NCI-H1092 treated with DMSO at 0.1 percent for 48 hours (cell line): ENCODE measurements at places on chromosomes 12 and 14.

DNA sequence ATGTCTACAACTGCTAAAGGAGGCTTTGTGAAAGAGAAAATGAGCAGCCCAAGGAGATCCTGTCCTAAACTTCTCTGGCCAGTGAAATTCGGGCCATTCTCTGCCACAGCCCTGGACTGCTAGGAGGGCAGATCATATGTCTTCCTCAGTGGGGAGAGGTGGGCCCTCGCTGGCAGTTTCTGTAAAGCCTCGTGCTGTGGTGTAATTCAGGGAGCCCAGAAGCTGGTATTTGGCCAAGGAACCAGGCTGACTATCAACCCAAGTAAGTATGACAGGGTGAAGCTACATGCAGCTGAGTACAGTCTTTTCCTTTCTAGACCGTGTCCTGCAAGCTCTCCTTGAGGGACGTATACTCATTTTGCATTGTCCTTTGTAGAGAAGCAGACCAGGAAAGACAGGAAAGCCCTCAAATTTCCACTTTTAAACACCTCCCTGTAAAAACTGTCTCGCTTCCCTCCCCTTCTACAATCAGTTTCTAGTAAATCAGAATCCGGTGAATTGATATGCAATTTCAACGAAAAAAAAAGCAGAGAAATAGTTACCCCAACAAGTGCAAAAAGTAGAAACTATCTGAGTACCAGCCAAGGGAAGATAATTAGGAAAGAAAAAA lies 106.8 kb downstream of the DAD1 start:
- no peak for DNase-seq

DNA sequence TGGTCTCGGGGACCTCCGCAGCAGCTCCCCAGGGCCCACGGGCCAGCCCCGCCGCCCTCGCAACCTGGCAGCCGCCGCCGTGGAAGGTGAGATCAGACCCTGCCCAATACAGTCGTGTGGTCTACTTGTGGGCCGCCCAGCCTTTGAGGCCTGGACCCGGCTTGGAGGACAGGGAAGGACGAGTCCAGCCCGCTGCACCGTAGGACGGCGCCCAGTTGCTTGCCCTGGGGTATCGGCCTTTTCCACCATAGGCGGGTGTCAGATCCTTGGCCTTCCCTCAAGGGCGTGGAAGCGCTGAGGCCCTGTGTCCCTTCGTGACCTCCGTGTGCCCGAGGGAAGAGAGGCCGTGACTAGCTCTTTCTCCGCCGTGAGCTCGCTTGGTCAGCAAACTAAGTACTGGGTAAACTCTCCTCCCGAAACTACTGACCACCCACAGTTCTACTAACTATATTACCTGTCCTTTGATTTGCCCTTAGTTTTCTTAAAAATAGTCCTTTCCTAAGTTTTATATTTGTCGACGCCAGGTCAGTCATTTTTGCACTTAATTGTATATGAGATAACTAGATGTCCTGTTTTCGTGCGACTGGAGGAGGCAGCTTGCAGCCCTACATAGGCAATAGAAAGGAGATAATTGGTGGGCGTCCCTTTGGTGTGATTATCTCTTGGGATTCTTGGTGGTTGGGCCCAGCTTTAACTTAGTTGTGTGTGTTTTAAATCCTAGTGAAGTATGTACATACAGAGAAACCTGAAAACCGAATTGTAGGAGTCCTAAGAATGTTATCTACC lies 757 bp downstream of the SLC25A3 start:
- peak; percentile 7 for DNase-seq

- no peak for DNase-seq
These were observed 33.5 kb downstream of the UNC79 start for GRCh38 chr14:93464271-93464670.

DNA sequence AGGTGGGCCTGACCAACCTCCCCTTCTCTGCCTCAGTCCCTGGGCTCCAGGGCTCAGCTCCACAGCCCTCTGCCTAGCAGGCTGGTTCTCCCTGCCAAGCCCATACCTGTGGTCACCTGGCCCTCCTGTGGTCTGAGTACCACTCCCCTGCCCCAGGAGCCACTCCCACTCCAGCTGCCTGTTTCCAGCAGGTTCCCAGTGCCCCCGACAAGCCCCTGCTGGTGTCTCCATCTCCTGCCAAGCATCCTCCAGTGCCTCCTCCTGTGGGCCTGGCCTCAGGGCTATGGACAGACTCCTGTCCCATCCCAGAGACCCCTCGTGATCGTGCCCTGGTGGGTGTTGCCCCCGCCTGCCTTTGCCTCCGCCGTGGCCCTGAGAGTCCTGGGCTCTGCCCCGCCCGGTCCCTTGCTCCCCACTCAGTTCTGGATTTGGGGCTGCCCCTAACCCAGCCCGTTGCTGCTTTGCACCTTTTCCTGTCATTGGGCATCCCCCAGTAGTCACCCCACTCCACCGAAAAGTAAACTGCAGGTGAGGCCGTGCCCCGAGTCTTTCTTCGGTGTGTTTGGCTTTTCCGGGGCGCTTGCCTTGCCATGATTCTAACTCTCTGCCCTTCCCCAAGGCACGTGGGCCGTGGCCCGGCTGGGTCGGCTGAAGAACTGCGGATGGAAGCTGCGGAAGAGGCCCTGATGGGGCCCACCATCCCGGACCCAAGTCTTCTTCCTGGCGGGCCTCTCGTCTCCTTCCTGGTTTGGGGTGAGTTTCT lies 9.8 kb downstream of the MEG3 start:
- DNase-seq = no peak

- DNase-seq = no peak
These were observed 23.0 kb downstream of the BTBD6 start for GRCh38 chr14:105271224-105271890.

GRCh38 chr14:81222691-81223090 lies 1.9 kb upstream of the GTF2A1 start:
- no peak for DNase-seq

DNA sequence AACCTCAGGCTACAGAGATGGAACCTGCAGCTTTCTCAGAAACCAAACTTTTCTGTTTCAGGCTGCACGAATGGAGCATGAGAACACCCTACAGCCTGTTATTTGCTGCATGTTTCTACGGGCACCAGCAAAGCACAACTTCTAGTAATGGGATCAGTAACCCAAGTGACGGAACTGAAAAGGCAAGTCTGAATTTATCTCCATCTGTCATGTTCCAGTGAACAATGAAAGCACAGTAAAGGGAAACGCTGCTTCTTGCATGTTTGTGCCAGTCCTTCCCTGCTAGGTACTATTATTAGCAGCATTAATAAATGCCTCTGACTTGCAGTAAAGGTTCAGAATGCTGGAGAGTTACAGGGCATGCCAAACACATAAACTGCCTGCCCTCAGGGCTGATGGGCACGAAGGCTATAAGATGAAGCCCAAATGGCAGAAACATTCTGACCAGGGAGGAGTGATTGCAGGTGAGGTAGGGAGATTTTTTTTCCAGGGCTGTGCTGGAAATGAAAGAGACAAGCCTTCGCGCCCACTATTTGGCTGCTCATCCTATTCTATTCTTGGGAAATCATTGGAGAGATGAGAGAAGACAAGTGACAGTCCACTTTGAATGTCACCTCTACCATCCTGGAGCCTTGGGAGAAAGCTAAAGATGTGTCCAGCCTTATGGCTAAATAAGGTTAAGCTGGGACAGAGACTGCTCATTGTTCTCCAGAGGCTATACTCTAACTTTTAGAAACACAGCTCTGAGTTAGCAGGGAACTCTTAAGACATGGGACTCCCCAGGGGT lies 100.4 kb upstream of the PLXNC1 start:
- DNase-seq = no peak

GRCh38 chr14:43399289-43399688 lies 1107.8 kb downstream of the FSCB start:
- DNase-seq = no peak

DNA sequence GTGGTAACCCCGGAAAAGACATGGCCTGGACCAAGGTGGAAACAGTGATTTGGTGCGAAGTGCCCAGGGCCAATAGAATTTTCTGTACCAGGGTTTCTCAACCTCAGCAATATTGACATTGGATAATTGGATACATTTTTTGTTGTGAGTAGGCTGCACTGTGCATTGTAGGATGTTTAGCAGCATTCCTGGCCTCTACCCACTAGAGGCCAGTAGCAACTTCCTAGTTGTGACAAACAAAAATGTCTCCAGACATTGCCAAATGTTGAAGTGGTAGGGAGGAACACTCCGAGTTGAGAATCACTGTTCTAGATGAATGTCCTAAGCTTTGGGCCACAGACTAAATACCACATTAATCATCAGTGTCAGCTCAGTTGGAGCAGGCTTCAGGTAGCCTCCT lies 6.2 kb upstream of the CGRRF1 start:
- no peak for DNase-seq

DNA sequence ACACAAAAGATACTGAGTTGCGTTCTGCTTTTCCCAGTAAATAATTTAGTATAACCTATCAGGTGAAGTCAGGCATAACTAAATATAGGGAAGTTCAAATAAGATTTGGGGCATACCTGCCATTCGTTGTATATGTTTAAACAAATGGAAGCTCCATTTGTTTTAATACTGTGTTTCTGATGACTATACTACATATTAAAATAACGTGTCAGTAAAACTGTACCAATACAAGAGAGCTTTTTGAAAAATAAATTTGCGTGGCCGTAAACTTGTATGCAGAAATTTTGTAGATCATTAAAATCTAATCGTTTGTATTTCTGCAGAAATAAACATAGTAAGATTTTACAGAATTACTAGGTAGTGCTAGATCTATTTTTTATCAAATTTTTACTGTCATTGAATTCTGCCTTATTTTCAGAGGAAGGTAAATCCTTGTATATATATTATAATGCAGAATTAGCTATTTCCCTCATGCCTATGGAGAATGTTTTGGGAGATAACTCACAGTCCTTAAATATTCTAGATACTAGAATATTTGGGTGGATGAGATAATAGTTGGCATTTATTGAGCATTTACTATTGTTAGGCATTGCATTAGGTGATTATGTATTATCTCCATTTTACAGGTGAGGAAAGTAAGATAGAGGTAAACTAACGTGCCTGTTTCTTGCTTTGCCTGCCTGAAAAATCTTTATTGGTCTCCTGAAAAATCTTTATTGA lies 1.5 kb downstream of the SCFD1 start:
- DNase-seq = no peak

- DNase-seq = no peak
These were observed 8.1 kb upstream of the LHX5 start for GRCh38 chr12:113479590-113480335.

- peak; percentile 17 for DNase-seq
These were observed 11.1 kb upstream of the KRT7 start for GRCh38 chr12:52221912-52222457.

DNA sequence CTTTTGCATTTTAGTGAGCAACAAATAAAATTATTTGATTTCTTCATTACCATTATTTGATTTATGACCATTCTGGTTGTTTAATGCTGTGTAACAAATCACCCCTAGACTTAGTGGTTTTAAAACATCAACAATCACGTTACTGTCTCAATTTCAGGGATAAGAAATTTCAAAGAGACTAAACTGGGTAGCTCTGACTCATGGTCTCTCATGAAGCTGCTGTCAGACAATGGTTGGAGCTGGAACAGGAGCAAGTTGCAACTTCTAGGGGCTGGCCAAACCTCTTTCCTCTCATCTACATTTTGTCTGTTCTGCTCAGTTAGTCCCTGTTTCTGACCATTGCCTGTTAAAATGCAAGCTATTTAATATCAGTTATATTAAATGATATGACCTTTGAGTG lies 517.0 kb downstream of the KCNH5 start:
- DNase-seq = no peak

GRCh38 chr12:29778531-29778930 lies 5.2 kb downstream of the TMTC1 start:
- no peak for DNase-seq

GRCh38 chr12:55385891-55386290 lies 14.4 kb upstream of the OR6C65 start:
- no peak for DNase-seq

GRCh38 chr12:38664661-38665269 lies 240.6 kb downstream of the CPNE8 start:
- no peak for DNase-seq

DNA sequence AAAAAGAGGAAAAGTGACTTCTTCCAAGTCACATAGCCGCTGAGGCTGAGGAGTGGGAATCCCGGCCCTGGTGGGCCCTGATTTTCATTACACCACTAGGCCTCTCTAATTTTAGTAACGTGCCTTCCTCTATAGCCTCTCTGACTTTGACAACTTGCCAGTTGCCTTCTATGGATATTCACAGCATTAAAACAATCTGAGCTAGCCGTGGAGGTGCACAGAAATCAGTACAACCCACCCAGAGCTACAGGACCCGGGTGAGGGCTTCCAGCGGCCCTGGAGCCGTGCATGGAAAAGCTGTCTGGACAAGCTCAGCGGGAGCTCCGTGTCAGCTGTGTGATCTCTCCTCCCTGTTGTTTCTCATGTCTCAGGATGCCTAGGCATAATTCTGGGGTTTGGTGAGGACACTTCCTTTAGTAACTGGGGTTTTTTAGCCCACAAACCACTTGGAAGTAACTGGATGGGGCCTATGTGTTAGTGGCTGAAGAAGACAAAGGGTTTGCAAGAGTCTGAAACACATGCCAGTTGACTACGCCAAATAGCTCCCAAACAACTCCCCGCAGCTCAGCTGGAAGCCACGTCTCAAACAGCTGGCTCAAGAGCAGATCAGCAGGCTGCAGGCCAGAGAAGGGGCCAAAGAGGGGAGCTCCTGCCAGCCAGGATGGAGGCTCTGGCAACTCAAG lies 53.0 kb downstream of the SSH1 start:
- no peak for DNase-seq

GRCh38 chr12:11739980-11740577 lies 90.6 kb downstream of the ETV6 start:
- DNase-seq = no peak

- no peak for DNase-seq
These were observed 491.2 kb downstream of the PCNX1 start for GRCh38 chr14:71398450-71398849.

- DNase-seq = no peak
These were observed 119.0 kb upstream of the RASSF8 start for GRCh38 chr12:25839470-25839869.

DNA sequence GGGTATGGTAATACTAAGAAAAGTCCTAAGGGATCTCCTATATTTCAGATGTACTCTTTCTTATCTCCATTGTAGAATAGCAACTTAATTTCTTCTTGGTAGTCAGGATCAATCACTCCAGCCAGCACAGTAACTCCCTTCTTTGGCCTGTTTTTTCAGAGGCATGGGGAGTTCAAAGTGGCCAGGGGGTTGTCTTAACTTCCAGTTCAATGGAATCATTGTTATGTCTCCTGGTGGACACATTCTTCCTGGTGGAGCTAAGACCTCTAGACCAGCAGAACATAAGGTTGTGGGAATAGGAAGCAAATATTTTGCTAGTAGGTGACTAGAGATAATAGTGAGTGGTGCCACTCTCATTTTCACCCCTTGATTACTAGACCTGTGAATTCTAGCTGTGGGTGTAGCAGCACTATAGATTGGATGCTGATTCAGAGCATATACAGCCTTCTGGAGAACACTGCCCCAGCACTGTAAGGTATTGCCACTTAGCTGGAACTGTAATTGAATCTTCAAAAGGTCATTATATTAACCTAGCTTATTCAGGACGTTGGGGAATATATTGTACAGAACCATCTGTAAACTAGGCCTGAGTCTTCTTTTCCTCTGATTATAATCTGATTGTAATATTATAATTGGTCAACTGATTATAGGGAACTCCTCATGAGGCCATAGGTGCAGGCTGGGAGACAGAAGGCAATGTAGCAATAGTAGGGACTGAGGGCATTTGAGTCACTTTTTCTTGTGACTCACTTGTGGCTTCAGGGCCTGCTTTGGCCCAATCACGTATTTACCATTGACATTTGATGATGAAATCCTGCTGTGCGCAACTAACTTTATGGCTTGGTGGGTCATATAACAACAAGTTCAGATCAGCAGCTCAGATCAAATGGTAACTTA lies 60.2 kb upstream of the ATP2B1 start:
- DNase-seq = no peak

- DNase-seq = no peak
These were observed 193.9 kb downstream of the BCAT1 start for GRCh38 chr12:24754690-24755638.
